ENCODE measurements at places on chromosomes 16 and 17.
A peak's percentile ranks its signal among the peaks of the same experiment; 100 is the strongest.

DNA sequence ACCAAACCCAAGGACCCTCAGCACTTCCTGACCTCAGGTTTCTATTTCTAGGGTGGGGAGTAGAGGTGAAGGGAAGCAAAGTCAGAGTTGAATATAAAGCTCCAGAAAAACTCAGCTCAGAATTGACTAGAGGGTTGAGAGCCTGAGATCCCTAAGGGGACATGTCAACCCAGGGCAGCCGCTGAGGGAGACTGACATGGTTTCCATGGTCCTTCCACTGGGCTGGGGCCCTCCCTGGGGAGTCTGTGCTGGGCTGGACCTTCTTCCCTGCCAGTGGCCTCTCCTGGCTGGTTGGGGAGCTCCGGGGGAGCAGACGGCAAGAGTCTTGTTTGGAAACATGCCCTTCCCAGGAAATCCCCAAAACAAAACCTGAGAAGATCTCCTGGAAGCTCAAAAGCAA is 121.3 kb downstream of the METRNL start:
- DNase-seq, result no peak

- no peak for DNase-seq
Observed at GRCh38 chr16:66578651-66579531, at the start of gene CMTM2. TSS of gene CMTM2 (plus strand) at chr16:66579463. CDS start at chr16:66579608, 145 bp downstream.

GRCh38 chr17:44071198-44071520 is 624 bp downstream of the G6PC3 start:
- no peak for DNase-seq

GRCh38 chr17:22131740-22132139 is 439.4 kb downstream of the KCNJ18 start:
- no peak for DNase-seq

GRCh38 chr17:142102-142661 is 4.8 kb downstream of the SCGB1C2 start:
- no peak for DNase-seq

GRCh38 chr17:33284022-33284421 is 9.1 kb downstream of the ASIC2 start:
- DNase-seq, result no peak

GRCh38 chr16:10308305-10309193 is 77.3 kb upstream of the ATF7IP2 start:
- DNase-seq, result no peak

DNA sequence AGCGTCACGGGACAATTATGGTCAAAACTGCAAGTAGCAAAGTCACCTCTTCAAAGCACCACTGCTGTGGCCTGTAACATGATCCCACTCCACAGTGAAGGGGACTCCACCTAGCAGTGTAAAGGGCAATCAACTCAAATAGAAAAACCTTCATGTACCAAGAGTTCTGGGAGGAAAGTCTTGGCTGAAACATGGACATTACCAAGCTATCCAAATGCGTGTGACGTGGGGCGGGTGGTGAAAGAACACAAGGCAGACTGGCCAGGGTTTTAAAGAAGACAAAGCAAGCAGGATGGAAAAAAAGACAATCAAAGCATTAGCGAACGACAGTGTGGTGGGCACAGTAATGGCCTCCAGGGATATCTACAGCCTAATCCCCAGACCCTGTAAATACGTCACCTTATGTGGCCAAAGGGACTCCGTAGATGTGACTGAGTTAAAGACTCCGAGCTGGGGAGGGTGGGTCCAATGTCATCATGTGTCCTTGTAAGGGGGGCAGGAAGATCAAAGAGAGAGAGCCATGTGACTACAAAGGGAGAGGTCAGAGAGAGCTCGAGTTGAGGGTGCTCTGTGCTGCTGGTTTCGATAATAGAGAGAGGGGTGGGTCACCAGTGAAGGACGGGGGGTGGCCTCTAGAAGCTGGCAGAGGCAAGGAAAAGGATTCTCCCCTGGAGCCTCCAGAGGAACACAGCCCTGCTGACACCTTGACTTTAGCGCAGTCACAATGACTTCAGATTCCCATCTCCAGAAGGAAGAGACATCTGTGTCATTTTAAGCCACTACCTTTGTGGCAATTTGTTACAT is 6.0 kb downstream of the HSDL1 start:
- DNase-seq, result peak; percentile 40

GRCh38 chr17:78999056-78999768 is 10.4 kb downstream of the CANT1 start:
- no peak for DNase-seq

DNA sequence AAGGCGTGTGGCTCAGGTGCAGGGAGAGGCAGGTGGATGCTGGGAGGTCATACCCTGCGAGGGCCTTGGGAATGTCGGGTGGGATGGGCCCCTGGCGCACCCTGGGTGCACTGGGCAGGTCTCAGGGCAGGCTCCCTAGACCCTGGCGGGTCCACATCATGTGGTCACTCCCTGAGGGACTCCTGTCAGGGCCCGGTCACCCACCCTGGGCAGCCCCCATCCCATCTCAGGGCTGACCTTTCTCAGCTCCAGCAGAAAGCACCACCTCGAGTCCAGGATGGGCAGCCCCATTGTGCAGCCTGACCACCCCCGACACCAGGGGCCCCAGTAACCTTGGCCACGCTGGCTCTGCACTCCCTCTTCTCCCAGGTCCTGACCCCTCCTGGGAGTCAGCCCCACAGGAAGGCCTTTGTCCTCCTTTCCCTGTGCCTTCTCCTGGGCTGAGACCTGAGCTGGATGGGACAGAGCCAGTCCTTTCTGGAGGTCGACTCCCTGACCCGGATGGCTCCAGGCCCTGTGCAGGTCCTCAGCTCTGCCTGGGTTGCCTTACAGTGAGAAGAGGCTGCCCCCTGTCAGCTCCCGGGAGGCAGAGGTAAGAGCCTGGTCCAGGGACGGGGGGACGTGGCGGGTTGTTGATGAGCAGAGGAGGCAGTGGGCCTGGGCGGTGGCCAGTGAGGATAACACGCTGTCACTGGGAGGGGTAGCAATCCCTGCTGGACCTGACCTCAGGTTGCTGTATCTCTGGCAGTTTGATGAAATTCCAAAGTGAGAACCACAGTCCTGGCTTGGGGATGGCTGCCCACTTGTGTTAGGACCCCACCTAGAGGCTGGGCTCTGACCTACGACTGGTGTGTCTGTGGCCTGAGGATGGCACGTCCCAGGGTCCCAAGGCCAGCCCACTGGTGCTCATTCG is 77.9 kb downstream of the GOSR1 start:
- DNase-seq, result peak; percentile 78

- DNase-seq, result no peak
Observed at GRCh38 chr17:17827826-17828621, 8.8 kb downstream of the SREBF1 start.

DNA sequence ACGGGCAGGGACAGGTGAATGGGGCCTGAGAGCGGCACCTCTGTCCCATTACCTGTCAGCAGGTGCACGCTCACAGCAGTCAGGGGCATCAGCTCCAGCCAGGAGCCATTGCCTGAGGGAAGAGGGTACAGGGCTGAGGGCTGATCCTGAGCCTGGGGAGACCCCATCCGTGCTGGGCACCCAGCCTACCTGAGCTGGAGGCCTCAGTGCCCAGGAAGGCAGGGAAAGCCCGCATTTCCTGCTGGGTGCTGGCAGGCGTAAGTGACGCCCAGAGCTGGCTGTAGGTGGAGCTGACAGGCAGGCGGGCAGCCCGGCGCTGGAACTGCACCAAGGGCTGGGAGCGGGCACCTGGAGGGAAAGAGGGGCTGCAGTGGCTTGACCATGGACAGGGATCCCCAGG is 7.4 kb downstream of the FAM171A2 start:
- no peak for DNase-seq

GRCh38 chr17:80427366-80428282 is 12.7 kb downstream of the ENDOV start:
- no peak for DNase-seq

DNA sequence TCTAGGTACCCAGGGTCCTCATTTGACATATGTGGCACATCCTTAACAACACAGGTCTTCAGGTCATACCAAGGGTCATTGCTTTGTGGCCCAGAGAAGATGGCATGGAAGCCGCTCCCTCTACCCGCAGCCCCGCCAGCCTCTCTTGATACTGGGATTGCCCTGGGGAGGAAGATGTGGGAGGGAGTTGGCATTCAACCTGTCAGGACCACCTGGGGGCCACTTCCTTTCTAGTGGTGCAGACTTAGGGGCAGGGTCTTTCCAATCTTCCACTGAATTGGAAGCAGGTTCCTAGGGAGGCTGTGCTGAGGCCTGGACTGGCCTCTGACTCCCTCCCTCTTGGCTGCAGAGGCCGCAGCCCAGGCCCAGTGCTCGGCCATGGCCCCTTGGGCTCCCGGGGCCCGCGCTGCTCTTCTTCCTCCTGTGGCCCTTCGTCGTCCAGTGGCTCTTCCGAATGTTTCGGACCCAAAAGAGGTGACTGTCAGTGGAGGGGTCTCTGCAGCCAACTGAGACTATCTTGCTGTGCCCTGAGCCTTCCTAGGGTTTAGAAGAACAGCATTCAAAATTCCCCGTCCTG is 5.1 kb upstream of the HEXIM1 start:
- DNase-seq, result peak; percentile 29

DNA sequence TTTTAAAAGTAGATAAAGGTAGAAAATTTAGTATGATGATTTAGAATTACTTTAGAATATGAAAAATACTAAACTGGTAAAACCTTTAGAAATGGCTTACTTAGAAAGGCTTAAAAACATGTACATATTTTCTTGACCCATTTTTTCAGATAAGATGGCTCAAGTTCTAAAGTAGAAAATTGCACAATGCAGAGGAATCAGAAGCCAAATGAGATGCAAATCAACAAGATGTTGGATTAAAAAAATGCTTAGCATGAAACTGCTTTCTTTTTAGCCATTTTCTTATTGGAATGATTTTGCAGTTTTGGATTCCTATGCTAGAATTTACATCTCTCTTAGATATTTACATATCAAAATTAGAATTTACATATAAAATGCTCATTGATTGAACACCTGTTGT is 1.5 kb upstream of the KRTAP3-1 start:
- no peak for DNase-seq

DNA sequence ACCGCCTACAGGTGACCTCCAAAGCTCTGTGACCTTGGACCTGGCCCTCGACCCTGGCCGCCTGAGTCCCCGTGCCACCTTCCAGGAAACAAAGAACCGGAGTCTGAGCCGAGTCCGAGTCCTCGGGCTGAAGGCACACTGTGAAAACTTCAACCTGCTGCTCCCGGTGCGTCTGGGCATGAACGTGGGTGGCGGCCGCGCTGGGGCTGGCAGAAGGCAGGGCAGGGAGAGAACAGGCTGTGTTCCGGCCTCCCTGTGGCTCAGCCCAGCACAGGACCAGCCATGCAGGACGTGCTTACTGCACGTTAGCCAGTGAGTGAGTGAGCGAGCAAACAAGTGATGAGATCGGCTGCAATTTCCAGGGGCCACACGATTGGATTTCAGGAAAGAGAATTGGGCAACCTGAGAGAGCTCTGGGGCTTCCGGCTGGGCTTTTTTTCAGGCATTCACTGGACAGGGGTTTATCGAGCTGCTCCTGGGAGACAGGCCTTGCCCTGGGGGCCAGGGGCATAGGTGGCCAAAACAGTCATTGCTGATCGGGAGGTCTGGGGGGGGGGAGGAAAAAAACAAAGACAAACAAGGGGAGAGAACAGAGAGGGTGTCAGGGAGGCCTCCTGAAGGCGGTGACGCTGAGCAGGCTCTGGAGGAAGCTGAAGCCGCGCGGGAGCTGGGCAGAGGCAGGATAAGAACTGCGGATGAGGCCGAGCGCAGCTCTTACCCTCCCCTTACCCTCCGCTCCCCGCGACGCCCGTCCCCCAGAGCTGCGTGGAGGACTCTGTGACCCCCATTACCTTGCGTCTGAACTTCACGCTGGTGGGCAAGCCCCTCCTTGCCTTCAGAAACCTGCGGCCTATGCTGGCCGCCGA is 16.9 kb downstream of the ITGAX start:
- DNase-seq, result peak; percentile 35

DNA sequence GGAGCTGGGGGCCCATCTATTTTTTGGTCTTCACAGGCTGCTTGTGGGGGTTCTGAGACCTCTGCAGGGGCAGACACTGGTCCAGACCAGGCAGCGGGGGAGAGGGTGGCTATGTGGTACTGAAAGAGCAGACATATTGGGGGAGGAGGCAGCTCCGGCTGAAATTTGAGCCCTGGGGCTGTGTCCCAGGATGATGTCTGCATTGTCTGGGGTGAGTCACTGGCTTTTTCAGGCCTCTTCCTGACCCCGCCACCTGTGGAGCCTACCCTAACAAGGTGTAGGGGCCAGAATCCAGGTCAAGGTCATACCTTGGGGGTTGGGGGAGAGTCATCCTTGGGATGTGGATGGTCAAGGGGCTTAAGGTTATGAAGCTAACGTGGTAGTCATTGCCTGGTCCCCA is 2.4 kb downstream of the CORO6 start:
- peak; percentile 83 for DNase-seq

- no peak for DNase-seq
Observed at GRCh38 chr17:4722678-4723240, 8.5 kb upstream of the MED11 start.

DNA sequence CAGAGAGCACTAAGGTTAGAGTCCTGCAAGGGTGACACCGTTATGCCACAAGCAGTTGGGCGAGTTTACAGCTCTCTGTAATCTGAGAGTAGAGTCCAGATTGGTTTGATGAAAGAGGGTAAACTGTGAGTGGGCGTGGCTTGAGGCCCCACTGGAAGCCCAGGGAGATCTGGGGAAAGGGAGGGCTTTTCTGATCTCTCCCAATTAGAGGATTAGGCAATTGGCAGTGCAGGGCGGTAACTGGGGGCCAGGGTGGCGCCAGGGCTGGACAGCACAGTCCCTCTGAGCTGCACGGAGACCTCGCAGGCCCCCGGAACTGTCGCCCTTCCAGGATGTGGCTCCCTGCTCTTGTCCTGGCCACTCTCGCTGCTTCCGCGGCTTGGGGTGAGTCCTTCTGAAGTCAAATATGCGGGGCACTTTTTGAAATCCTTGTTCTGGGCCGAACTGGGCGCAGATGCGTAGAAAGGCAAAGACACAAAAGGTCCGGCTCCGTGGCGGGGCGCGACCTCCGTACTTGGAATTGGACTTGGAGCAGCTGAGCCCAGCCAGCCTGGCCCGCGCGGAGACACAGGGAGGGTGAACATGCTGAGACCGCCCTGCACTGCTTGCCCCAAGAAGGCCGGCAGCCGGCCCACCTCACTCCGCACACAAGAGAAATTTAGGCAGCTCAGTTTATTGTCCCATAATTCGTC is 72.4 kb downstream of the CES1 start:
- DNase-seq, result peak; percentile 14

GRCh38 chr16:46801428-46802049 is 29.4 kb downstream of the C16orf87 start:
- DNase-seq, result no peak

DNA sequence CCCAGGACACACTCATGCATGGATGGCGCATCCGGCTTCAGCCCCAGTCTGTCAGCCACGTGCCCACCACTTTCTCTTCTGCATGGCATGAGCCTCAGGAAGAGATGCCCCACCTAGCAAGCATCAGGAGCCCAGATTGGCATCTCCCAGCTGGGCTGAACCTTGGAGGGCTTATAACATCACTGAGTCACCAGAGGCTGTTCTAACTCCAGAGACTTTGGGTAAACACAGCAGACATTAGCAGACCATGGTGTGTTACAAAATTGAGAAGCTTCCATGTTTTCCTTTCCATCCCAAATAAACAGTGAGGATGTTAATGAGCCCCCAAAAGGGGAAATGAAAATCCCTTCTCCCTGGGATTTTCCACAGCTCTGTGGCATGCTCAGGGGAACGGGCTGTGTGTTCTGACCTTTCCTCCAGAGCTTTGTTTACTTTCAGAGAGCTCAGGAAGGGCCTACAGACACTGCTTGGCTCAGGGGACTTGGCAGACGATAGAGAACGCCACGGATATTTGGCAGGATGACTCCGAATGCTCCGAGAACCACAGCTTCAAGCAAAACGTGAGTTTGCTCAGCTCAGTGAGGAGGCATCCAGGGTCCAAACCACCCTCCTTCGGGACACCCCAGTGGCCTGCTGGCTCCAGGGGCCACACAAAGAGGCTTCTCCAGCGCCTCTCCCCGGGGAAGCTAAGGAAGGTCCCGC is 16.5 kb downstream of the GLP2R start:
- no peak for DNase-seq
